RWPE1 (cell line): ENCODE measurements at places on chromosomes 5 and 9.

DNA sequence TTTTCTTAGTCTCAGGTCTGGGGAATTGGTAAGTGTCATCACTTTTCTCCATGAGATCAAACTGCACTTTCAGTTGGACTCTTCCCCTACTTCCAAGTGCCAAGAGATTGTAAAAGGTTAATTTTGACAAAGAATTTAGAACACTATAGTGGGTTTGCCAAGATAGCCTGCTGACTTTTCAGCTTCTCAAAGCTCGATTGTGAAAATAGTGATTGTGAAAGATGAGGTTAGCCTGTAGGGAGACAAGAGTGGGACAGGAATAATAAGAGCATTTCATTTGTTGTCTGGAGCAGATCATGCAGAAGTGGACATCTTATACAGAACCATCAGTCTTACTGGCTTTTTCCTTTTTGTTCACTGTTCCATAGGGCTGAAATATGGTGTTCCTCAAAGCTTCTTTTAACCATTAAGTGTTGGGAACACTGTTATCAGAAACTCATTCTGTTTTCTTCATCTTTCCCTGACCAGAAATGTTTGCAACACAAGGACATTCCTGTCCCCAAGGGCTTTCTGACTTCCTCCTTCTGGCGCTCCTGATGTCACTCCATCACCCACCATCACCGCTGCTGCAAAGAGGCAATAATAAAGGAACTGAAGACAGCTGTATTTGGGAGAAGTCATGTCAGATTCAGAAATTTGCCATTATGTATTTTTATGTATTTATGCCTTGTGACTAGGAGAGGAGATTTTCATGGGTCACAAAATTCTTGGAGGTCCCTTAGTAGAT lies 11.6 kb upstream of the SPTAN1 start:
- DNase-seq, result no peak

- no peak for DNase-seq
Measured at GRCh38 chr9:132216861-132217619, 55.2 kb downstream of the NTNG2 start.

- DNase-seq, result no peak
Measured at GRCh38 chr5:79448336-79448735, 65.6 kb downstream of the HOMER1 start.

GRCh38 chr5:178126556-178126955 lies 4.3 kb upstream of the RMND5B start:
- no peak for DNase-seq

GRCh38 chr5:10542055-10542550 lies 21.8 kb upstream of the ANKRD33B start:
- no peak for DNase-seq

- no peak for DNase-seq
Measured at GRCh38 chr9:134216449-134216951, 52.1 kb upstream of the RNU6ATAC start.

DNA sequence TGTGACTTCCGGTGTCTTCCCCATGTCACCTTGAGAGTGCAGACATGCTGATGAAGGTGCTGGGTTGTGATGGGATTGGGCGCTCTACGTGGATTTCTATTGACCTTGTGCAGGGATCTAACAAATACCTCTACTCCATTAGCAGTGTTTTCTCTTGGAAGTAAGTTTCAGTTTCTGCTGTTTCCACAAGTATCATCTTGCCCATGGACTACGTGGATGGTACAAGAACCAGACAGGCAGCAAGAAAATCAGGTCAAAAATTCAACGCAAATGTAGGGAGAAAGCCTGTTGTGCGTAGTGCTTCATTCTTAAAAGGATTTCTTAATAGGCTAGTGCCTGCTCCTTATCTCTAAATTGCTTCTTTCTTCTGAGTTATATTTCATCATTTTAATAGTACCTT lies 60.8 kb downstream of the AOPEP start:
- no peak for DNase-seq

DNA sequence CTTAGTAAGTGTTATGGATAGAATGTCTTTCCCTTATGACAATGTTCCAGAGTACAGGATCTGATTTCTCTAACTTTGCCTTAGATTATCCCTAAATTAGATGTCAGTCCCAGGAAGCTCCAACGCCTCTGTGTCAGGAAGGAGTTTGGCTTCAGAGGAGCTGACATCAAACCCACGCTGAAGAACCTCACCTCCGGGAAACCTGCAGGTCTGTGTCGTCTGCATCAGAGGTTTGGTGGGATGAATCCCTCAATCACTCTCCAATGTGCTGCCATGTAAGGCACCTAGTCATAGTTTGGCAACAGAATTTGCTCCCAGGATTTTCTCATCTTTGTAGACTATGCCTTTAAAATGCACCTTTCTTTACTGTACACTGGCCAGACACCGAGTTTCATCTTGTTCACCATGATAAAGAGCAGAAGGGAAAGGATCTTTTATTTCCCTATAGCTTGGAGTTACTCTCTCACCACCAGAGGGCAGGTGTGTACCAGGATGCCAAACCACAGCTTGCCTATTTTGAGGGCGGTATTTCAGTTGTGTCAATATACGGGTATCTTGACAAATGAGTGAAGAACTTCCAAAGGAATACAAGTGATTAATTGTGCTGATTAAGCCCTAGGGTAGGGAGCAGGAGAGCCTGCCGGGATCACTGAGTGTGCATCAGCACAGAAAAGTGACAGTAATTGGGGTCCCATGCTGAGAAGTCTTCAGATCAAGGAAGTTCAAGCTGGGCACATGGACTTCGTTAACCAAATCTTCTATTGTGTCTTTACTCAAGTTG lies 23.4 kb downstream of the MINAR2 start:
- DNase-seq, result peak; percentile 61

GRCh38 chr5:172005708-172006320 lies 624 bp downstream of the FBXW11 start:
- peak; percentile 55 for DNase-seq

GRCh38 chr5:15933259-15934207 lies 246.1 kb downstream of the MARCHF11 start:
- DNase-seq, result no peak

DNA sequence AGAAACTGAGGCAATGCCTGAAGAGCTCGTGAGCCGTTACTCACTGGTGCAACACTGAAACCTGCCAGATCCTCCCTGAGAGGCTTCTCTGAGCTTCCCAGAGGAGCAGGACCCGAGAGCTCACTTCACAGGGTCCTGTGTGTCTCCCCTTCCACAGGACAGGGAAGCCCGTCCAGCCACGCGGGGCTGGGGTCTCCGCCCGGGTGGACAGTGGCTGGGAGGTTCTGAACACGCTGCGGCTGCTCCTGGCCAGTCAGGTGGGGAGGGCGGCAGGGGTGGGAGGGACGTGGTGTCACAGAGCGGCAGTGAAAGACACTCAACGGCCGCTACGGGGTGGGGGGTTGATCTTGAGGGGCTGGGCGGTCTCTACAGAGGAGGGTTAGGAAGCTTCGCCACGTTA lies 290 bp upstream of the ZDHHC11 start:
- no peak for DNase-seq

DNA sequence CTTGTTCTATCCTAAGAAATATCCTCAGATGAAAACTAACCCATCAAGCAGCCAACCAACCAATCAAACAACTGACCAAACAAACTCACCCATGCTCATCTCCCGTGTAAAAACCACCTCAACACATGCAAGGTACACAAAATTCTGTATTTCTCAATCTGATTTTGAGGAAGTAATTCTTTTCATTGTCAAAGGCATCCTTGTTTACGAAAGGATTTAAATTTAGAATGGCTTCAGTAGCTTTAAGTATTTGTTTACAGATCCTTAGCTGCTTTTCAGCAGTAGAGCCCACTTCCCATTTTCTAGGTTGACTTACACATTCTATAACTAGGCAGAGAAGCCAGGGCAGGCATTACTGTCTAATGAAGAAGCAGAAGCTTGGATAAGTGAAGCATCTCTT lies 78.6 kb downstream of the NTRK2 start:
- DNase-seq, result no peak

DNA sequence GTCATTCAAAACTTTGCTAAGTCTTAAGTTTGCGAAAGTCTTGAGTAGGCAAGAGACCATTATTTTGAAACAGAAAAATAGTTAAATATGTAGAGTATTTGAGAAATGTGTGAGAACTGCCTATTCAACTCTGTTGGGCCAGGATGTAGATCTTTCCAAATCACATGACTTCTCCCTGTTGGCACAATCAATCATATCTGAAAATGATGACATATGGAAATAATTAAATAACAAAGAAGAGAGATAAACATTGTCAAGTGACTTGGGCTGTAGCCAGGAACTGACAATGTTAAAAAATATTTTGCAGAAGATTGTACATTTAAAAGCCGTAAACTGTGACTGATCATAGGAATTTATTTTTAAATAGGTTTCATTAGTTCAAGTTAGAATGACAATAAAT lies 104.6 kb upstream of the IL6ST start:
- no peak for DNase-seq

DNA sequence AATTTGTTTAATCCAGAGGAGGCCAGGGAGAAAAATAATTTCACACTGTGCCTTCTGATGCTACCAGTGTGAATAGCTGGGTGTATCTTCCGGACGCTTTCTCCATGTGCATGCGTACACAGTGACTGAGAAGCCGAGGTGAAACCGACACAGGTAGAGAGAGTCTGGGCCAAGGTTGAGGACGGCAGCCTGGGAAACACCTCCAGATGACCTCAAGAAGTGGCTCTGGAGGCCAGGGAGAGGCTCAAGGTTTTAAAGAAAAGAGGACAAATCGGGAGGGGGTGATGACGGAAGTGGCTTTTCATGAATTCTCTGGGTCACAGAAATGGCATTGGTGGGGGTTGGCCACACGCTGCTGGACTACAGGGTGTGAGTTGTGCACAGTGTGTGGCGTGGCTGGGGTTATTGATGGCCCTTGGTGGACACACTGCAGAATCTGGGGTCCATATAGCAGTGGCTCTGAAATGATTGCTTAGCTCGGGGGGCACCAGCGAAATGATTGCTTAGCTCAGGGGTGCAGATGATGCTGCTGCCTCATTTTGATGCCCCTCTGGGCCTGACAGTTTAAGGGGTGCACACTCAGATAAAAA lies 34.1 kb upstream of the LRRC14B start:
- no peak for DNase-seq

DNA sequence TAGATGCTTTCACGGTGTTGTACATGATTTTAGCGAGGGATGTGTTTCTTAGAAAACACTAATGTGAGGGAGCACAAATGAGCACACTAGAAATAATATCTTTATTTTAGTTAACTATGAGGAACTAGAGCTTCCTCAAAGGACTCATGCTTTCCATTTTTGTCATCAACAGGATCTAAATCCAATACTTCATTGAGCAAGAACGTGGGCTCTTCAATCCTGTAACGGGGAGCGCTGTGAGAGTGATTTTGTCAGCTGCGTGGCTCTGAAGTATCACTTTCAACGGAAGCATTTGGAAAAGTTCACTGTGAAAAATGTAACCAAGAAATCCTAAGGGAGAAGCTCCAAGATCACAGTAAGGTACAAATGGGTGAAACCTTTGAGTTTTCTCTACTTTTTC lies 93.2 kb downstream of the LIX1 start:
- no peak for DNase-seq

DNA sequence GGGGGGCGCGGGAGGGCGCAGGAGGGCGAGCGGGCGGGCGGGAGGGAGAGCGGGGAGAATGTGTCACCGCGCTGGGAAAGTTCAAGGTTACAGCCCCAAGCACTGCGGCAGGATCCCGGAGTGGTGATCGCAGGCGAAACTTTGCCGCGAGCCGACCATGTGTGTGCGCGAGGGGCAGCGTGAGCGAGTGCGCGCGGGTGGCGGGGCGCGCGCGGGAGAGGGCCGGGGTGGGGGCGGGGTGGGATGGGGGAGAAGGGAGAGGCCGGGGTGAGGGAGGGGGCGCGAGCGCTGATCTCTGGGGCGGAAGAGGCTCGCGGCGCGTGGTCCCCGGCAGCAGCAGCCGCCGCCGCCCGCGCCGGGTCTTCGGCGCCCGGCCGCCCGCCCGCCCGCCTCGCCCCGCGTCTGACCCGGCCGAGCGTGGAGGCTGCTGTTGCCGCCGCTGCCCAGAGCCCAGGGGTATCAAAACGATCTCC lies at the start of gene NFIB:
NFIB (minus strand) TSS at position 191 of the 473 bp plus-strand sequence. CDS start 630 bp downstream, outside the sequence.
- no peak for DNase-seq

DNA sequence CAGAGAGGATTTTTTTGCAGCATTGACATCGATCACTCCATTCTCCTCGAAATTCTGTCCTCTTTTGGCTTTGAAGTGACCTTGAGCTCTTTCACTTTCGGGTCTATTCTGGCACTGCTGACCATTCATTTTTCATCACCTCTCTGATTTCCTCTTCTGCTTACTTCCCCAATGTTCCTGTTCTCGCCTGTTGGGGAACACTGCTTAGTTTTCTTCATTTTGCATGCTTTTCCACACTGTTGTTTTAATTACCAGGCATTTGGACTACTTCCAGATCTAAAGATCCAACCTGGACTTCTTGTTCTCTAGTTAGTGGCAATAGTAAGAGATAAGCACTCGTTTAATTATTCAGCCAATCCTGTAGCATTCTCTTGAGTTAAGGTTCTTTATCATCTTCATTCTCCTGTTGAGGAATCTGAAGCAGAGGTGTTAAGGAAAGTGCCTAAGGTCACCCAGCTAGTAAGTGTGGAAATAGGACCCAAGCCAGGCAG lies 53.4 kb downstream of the MAN2A1 start:
- no peak for DNase-seq

DNA sequence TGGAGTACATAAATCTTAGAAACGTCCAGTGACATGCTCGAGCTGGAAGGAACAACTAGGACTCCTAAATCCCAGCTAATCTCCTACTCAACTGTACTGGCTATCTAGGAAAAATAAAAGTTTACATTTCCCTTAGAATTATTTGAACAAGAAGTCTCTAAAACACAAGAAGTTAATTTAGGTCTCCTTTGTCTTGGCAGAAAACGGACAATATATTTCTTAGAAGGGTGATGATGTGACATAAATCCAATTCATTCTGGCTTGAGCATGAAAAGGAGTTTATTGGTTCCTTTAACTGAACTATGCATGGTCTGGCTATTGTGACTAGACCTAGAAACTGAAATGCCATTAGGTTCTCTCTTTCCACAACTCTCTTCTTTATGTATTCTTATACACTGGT lies 1242.2 kb upstream of the DMAC1 start:
- no peak for DNase-seq

- no peak for DNase-seq
Measured at GRCh38 chr9:136107155-136107952, 11.3 kb downstream of the TMEM250 start.

DNA sequence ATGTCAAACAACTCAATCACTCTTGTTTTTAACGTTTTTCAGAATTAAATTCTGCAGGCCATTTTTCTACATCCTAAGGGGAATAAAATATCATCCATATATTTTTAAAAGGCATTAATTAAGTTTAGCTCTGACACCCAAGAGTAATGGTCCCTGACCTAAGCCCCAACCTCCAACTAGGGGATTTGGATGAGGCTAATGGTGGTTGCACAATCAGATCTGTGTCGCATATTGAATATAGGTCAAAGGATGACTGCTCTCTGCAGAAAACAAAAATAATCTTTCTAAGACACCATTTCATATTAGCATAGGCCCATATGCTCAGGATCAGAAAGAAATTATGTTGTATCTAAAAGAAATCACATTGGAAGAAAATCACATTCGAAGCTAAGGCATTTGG lies 20.7 kb downstream of the CDH6 start:
- no peak for DNase-seq

GRCh38 chr5:135205632-135206349 lies 171.8 kb upstream of the PITX1 start:
- no peak for DNase-seq

GRCh38 chr5:91383956-91384300 lies 811 bp upstream of the ARRDC3 start:
- peak; percentile 26 for DNase-seq

- peak; percentile 13 for DNase-seq
Measured at GRCh38 chr5:57986761-57987341, 473.0 kb downstream of the PLK2 start.

GRCh38 chr5:139903795-139904565 lies 108.4 kb downstream of the PSD2 start:
- DNase-seq, result no peak
